ENCODE measurements at places on chromosomes 4 and X.

GRCh38 chr4:92235731-92236130 is 68.0 kb upstream of the GRID2 start:
- no peak for DNase-seq

DNA sequence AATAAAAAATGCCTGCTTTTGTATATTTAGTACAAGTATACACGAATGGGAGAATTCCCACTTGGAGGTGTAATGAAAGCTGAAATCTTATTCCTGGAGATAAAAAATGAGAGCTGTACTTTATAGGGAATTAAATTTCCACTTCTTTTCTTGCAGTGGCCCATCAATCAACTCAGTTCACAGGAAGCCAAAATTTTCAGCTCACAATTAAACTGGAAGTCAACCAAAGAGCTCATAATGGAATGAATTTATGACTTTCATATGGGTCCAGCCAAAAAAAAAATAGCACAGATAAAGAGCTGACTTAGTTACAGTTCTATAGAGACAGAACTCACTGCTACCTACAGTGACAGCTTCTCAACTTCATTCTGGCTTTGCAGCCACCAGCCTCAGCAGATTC is 115.2 kb upstream of the TBC1D9 start:
- DNase-seq: no peak

- DNase-seq: peak; percentile 88
Measured at GRCh38 chr4:76087007-76087769, 12.7 kb downstream of the ART3 start.

DNA sequence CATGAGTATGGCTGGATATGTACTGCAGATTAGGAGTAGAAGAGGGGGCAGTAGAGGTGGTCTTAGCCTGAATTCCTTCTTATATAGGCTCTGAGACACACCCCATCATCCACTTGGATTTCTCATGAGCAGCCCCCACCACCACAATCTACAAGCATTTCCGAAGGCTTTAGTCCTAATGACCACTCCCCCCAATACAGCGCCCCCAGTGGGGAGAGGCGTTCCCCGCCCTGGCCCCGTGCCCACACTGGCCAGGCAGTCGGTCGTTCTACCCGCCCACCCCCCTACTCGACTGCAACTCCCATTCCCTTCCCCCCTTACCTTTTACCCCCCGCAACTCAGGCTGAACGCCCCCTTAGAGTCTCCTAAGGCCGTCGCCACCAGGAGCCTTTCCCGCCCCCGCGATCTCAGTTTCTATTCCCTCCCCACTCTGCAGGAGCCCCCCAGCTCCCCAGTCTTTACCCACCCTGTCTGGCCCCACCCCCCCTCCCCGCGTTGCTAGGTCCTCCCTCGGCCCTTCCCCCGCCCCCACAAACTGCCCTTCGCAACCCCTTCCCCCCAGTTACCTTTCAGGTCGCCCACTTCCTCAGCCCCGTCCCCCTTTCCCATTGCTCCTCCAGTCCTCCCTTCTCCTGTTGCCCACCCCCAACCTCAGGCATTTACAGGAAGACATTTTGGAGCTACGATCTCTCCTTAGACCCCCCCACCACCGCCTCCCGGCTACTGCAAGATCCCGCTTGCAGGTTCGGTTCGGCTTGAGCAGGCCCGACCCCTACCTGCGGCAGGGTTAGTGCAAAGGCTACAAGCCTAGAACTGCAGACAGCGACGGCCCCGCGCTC is 468 bp downstream of the ZMYM3 start:
- peak; percentile 29 for DNase-seq

GRCh38 chr4:40720916-40721315 is 28.8 kb upstream of the NSUN7 start:
- no peak for DNase-seq

DNA sequence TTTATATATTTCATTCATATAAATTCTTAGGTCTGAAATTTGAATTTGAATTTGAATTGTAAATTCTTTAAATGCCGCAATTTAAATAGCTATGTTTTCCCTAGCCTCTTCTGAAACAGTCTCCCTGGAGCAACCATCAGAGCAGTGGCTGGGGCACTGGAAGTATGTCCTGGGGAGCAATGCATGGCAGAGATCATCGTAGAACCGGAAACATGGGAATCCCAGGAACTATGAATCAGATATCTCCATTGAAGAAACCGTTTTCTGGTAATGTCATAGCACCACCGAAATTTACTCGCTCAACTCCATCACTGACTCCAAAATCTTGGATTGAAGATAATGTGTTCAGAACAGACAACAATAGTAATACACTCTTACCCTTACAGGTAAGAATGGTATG is 4.9 kb downstream of the CPEB2 start:
- DNase-seq: no peak

- DNase-seq: peak; percentile 61
Measured at GRCh38 chr4:89290727-89291516, 16.7 kb downstream of the GPRIN3 start.

DNA sequence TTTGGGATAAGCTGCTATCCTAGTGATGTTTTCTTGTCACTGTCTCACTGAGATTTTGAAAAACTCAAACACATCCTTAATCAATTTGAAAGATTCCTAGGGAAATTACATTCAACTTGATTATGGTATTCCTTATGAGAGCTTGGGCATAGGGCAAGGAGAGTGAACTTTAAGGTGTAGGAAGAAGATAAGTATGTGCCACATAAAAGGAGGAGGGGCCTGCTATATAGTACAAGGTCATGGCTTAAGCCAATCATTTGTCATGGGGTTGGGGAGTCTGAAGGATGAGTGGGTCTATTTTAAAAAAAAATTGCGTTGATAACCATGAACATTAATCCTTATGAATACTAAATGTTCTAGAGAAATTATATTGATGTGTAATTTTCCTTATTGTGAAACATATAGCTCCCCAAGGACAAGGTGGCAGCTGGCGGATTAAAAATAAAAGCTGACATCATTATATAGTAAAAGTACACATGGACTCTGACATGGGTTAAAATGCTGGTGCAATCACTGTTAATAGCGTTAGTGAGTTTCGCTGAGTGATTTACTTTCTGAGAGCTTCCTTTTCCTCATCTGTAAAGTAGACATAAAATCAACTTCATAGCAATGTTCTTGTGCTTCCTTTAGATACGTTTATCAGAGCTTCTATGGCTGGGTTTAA is 17.4 kb downstream of the GALNT7 start:
- DNase-seq: no peak

GRCh38 chr4:19278665-19279064 is 973.0 kb upstream of the SLIT2 start:
- no peak for DNase-seq

DNA sequence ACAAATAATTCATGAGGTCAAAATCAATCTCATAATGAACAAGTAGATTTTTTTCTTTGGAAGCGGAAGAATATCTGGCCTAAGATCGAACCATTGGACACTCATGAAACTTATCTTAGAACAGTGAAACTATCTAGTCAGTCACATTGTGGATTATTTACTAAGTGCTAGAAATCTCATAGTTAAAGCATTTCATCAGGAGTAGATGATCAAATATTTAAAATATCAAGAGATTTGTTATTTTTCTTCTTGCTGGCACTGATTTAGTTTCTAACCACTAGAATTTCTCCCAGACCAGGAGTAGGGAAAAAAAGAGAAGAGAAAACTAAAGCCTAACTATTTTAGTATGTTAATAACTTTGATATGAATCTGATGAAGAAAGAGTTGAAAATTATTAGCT is 105.5 kb downstream of the SHROOM3 start:
- DNase-seq: no peak

DNA sequence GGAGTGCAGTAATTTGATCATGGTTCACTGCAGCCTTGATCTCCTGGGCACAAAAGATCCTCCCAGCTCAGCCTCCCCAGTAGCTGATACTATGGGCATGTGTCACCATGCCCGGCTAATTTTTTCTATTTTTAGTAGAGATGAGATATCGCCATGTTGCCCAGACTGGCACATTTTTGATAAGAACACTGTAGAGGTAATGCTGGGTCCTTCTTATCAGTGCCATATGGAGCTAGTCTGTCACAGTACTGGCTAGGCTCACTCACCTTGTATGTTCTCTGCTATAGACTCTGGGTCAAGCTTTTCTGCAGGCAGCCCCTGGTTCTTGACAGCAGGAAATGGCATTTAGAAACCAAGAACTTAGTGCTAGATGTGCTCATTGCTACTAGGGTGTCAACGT is 53.9 kb downstream of the BCOR start:
- DNase-seq: no peak

GRCh38 chrX:76555816-76556215 is 128.3 kb downstream of the MAGEE1 start:
- DNase-seq: no peak

DNA sequence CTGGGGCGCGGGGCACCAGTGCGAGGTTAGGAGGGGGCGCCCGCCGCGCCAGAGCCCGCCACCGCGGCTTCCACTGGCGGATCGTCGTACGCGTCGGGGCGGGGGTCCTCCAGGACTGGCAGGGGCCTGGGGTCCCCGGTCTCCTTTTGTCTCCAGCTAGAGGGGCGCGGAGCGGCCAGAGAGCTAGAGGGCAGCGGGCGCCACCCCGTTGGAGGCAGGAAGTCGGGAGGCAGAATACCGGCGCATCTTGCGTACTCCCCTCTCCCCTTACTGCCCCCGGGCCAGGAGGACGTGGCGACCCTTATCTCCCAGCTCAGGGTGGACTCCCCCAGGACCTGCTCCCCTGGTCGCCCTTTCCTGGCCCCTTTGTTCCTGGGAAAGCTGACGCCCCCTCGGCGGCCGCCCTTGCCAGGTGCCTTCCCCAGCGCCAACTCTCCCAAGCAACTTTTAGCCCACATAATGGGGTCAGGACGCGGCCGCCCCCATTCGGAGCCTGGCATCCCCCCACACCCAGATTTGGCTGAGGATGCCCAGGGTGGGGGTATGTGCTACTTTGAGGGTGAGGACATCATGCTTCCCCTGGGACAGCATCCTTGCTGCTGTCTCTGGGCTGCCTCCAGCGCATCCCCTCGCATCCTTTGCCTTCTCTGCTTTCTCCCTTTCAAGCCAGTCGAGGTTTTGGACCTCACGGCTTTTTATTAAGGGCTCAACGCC is 933 bp downstream of the CNKSR2 start:
- DNase-seq: no peak

GRCh38 chrX:124862301-124862700 is 457.4 kb upstream of the TEX13C start:
- DNase-seq: no peak

DNA sequence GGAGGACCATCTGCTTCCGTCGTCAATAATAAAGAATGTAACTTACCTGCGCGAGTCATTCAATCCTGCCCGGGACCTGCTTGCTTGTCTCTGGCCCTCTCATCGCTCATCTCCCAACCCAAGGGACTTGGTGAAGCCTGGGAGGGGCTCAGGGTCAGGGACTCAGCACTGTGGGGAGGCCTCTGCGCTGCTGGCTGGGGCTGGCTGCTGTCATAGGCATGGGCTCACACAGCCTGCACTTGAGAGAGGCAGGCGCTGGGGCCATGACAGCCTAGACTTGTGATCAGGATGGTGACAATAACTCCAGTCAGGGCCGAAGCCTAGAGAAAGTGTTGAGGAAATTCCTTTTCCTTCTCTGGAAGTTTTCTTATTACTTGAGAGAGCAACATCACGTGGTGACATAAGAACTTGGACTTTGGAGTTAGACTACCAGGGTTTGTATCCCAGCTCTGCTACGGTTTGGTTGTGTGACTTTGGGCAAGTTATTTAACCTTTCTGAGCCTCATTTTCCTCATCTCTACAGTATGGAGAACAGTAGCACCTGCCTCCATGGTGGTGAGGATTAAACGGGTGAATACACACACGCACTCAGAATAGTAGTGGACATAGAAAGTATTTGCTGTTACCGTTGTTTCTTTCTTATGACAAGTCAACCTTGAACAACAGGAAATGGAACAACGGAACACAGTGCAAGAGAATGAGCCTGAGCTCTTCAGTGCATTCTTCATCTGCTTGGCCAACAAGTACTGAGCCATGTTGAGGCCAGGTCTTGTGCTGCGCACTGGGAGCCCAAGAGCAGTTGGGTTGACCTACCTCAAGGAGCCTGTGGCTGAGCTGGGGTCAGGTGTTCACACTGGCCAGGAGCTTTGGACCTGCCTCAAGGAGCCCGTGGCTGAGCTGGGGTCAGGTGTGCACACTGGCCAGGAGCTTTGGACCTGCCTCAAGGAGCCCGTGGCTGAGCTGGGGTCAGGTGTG is 60.5 kb downstream of the TBC1D14 start:
- DNase-seq: no peak

- no peak for DNase-seq
Measured at GRCh38 chr4:51845711-51846110, 2.8 kb downstream of the DCUN1D4 start.

GRCh38 chr4:19857380-19857779 is 394.3 kb upstream of the SLIT2 start:
- DNase-seq: no peak

DNA sequence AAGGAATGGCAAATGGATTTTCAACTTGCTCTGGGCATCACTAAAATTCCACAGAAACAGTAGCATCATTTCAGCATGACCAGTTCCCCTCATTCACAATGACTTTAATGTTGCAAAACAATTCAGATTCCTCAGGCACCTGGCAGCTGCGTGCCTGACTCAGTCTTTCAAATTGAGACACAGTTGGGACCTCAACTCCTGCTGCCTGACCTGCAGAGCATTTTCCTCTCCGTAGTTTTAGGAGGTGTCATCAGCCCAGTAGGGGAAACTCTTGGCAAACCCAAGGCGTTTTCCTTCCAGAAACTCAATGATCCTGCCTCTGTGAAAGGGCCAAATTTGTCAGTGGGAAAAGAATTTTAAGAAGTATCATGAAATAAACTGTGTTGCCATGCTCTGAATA is 388.9 kb downstream of the SPRY1 start:
- DNase-seq: no peak

DNA sequence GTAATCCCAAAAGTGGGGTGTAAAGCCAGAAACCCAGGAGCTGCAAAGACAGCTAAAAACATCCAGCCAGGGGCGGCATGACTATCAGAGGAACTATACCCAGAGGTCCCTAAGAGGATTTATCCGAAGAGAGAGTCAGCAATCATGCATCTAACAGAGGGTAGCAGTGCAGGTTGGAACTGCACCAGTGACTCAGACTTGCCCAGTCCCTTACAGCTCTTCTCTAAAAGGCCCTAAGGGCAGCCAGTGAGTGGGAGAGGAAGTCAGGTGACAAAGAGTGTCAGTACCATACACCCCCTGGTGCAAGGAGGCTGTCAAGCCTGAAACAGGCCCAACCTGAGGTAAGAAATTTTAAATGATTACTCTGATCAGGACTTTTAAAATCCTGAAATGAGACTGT is 88.1 kb downstream of the CAMK2D start:
- DNase-seq: no peak

- no peak for DNase-seq
Measured at GRCh38 chr4:188177997-188178675, 38.9 kb downstream of the TRIML1 start.
